ENCODE measurements at places on chromosomes 1 and 21.
A peak's percentile ranks its signal among the peaks of the same experiment; 100 is the strongest.

DNA sequence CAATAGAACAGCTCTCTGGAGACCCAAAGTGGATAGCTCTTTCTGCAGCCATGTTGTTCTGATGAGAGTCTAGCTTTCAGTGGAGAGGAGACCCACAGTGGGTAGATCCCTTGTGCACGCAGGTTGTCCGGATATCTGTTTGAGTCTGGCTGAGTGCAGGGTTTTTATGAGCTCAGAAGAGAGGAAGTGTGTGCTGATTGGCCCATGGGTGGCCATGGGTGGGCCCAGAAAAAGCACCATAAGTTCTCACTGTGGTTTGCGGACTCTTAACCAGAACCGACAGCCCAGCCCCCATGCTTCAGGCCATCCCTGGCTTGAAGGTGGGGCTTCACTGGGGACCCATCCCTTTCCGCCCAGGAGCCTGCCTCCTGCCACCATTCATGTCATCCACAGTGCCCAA, 17.0 kb downstream of the FAM20B start:
- no peak for DNase-seq

GRCh38 chr1:185309566-185309965, 7.5 kb downstream of the IVNS1ABP start:
- DNase-seq: no peak

- peak; percentile 26 for DNase-seq
Observed at GRCh38 chr21:36246080-36246631, 73.8 kb upstream of the MORC3 start.

DNA sequence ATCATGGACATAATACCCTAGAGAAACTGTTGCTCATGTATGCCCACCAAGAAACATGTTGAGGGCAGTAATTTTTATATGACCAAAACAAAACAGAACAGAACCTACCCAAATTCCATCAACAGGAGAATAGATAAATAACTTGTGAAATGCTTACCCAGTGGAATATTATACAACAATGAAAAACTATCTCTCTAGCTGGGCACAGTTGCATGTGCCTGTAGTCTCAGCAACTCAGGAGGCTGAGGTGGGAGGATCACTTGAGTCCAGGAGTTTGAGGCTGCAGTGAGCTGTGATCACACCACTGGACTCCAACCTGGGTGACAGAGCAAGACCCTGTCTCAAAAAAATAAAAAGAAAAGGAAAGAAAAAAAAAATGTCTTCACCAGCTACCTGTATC, 37.6 kb upstream of the RCSD1 start:
- DNase-seq: no peak

- peak; percentile 24 for DNase-seq
Observed at GRCh38 chr1:3066826-3067225, 2.2 kb upstream of the PRDM16 start.

DNA sequence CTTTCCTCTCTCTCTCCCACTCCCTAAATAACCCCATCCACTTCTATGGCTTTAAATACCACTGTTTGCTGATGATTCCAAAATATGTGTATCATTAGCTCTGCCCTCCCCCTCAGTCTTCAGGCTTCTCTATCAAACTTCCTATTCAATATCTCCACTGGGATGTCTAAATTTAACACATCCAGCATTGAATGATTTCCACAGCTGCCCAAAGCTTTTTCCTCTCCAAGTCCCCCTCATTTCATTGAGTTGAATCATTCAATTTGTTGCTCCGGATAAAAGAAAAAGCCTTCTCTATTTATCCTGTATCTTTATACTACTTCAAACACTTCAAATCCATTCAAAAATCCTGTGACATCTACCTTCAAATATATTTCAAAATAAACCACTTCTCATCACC, 225.0 kb downstream of the SEC16B start:
- no peak for DNase-seq

DNA sequence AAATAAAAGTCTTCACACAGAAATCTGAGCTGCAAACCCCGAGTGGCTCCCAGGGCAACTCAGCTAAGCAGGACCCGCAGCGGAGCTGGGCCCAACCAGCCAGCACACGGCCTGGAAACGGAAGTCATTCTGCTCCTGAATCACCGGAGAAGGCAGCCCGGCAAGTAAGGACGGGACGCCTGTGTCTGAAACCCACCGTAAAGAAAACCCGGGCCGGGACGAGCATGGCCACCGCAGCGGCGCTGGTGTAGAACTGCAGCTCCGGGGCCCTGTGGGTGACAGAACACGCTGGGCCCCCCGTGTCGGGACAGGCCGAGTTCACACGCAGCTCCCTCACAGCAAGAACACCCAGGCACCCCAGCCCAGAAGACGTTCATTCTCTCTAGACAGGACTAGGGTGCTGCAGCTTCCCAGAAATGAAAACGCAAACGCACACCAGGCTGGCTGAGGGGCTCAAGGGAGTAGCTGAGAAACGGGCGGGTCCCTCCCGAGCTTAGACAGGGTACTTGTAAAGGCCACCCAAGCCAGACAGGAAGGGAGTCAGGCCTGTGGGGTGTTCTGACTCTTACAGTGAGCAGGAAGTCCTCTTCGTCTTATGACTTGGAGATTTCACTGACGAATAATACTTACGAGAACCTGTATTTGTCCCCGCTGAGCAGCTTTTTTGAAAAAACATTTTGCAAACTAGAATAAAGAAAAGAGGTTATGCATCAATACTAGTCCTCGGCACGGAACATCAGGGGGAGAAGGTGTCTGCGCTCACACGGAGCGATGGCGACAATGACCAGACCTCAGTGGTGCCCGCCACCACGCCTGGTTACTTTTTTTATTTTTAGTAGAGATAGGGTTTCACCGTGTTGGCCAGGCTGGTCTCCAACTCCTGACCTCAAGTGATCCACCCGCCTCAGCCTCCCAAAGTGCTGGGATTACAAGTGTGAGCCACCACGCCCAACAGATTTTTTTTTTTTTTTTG, 10.9 kb upstream of the CDK11B start:
- DNase-seq: no peak

DNA sequence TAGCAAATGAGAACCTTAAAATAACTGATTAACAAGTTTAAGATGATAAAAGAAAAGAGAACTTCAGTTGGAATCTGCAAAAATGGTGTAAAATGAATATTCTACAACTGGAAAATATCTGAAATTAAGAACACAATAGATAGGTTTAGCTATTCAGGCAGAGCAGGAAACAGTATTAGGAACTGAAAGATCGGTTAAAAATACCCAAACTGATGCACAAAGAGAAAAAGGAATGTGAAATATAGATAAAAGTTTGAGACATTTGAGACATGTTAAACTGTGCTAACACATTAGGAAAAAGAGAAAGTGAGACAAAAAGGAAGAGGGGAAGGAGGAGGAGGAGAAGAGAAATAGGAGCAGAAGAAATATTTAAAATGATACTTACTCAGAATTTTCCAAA, 12.1 kb downstream of the CD55 start:
- DNase-seq: no peak

- no peak for DNase-seq
Observed at GRCh38 chr1:77120950-77121349, 98.3 kb downstream of the PIGK start.

DNA sequence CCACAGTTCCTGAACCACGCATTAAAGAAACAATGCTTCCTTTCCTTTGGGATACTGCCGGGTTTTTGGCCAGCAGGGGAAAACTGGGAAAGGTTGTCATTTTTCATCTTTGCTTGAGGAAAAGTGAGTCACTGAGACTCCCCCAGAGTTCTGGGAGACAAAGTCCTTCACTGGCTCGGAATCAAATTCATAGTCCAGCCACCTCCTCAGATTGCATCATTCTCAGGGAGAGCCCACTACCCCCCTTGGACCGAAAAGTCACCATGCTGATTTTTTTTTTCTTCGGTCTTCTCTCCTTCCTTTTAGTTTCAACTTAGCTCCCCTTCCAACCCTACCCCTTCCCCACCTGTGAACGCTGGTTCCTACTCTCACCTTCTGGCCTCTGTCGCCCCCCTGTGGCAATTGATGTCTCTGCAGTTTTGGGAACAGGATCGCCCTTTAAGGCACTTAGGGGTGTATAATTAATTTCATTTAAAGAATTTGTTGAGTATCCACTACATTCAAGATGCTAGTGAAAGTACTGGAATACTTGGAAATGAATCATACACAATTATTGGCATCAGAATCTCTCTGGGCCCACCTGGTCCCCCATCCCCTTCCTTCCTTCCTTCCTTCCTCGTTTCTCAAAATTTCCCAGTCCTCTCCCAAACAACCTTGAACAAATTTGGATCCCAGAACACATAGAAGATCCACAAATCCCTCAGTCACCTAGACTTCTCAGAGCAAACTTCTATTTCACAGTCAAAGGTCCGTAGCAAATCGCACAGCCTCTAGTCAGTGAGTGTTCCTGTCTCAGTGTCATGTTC, 6.9 kb downstream of the ACKR1 start:
- DNase-seq: no peak

- peak; percentile 70 for DNase-seq
Observed at GRCh38 chr1:13699936-13700520, at the start of gene PRDM2. TSS of gene PRDM2 (plus strand) at chr1:13700188. CDS start at chr1:13715606, 15,418 bp downstream.

DNA sequence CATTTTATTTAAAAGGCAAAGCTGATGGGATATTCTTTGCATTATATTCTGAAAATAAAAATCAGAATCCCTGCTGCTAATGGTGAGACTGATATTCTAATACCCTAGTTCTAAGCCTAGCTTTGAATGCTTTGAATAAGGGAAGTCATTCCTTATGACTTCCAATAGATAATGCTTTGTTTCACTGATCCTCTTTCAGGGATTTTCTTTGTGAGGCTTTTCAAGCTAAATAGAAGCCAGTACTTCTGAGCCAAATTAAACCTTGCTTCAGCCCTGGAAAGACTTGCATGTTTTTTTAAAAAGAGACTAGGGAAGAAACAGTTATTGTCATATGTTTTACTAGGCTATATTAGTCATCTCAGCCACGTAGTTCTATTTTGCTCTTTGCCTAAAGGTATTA, 68.5 kb upstream of the CACYBP start:
- DNase-seq: no peak

DNA sequence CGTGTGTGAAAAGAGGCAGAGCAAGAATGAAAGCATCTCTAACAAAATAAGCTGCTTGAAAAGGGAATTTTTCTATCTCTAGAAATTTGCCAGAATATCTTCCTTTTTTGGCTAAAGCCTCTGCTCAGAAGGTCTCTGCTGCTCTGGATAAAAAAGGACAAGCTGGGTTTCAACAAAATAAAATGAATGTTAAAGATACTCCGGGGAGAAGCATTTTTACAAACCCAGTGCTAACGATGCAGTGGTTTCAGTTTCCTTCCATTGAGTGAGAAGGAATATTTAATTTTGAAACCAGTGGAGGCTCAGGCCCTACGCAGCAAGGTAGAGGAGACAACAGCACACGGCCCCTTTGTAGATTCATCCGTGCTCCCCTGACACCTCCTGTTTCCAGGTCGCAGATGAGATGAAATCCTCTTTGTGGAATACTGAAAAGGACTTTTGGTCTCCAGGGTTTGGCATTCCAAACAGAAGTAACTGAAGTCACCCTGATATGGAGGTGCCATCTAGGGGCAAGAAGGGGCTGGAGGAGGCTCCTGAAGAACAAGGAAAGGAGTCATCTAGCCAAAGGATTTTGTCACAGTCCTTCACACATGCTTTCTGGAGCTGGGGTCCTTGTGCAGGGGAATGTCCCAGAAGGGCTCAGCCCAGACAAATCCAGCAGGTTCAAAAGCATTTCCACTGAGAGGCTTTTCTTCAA, 65.7 kb upstream of the SYT6 start:
- DNase-seq: no peak

DNA sequence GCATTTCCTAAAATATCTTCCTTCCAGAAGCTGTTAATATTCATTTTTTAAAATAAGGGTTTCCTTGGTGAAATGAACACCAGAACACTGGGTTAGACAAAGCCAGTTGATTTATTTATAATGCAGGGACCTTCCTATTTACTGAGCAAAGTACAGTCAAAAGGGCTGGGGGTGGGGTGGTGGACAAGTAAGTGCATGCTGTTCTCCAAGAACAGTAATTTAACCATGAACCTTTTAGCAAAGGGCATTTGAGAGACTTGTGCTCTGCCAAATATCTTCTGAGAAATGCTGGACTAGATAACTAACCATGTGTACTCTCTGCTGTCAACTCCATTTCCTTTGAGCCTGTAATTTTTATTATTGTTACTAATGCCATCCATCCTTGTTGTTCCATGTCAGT, 100.2 kb downstream of the OMA1 start:
- no peak for DNase-seq

- DNase-seq: peak; percentile 65
Observed at GRCh38 chr1:211327346-211327921, 801 bp downstream of the TRAF5 start.

GRCh38 chr1:175794586-175794985, 51.2 kb upstream of the TNR start:
- no peak for DNase-seq

GRCh38 chr1:215986401-215986800, 419.3 kb downstream of the KCTD3 start:
- no peak for DNase-seq

- DNase-seq: no peak
Observed at GRCh38 chr1:192949783-192950182, 109.4 kb downstream of the UCHL5 start.

DNA sequence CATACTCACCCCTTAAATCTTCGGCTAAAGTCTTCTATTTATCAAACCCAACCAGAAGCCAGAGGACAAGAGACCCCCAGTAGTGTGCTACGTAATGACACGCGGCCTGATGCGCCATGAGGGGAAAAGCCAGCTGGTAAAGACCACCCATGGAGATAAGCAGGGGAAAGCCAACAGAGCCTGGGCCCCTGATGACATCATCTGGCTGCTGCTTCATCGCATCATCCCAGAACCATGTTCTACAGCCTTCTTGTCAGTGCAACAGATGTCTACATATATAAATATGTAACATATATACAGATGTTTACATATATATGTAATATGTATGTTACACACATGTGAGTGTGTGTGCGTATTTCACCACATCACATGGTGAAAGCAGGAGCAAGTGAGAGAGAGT, 81.7 kb upstream of the VANGL1 start:
- no peak for DNase-seq

DNA sequence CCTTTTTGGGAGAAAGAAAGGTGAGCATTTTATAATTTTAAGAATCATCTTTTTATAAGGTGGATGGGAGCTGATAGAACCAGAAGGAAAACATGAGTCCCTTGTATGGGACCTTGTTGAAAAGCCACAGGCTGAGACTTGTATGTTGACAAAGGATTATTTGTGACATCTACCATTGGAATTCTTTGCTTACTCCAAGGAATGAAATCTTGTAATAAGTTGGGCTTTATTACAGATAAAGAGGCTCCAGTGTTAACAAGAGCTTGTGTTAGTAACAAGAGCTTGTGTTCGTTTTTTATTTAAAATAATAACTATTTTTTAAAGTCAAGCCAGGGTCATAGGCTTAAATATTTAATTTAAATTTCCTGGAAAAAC, 201.1 kb upstream of the CHRM3 start:
- DNase-seq: no peak

- DNase-seq: no peak
Observed at GRCh38 chr1:27122652-27123051, 32.3 kb downstream of the SLC9A1 start.

GRCh38 chr1:213979751-213980586, 7.8 kb upstream of the PROX1 start:
- DNase-seq: no peak

Data from right hindlimb (tissue), 1 donor.